SK-MEL-5 (cell line): ENCODE measurements at places on chromosomes 2 and 18. TPM values are rescaled to one million over a fixed set of nuclear protein-coding genes. Genes with fewer than 3 reads are reported as not detected.

G6PC2 gene
- not detected in 2 replicates for total RNA-seq

- peak; percentile 88 for DNase-seq
These were observed at the start of gene CTDP1 for GRCh38 chr18:79679552-79680099. Gene CTDP1 (plus strand): TSS chr18:79679803. CDS start chr18:79679948, 145 bp downstream.

DNA sequence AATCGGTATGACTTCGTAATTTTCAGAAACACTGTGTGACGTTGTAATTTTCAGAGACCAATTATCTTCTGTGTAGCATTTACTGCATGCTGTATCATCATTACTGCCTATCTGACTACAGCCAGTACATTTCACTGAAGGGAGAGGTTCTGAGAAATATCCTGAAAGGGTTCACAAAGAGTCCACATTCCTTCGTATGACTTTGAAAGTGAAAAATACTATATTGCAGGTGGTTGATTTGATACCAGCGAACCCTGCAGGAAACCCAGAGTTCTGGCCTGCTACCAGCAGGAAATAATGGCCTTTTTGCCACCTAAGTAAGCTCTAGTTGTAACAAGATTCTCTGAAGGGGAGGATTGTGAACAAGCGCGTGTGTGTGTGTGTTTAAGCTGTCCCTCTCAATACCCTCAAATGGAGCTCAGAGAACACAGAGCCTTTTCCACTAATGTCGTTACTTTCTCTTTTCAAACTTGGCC lies 155.5 kb downstream of the ARHGAP28 start:
- no peak for DNase-seq

- DNase-seq = no peak
These were observed 1.3 kb upstream of the MYO5B start for GRCh38 chr18:50196261-50196660.

GRCh38 chr18:31617031-31617717 lies 25.5 kb downstream of the TTR start:
- DNase-seq = no peak

GRCh38 chr18:2513616-2514015 lies 57.7 kb downstream of the METTL4 start:
- no peak for DNase-seq

DNA sequence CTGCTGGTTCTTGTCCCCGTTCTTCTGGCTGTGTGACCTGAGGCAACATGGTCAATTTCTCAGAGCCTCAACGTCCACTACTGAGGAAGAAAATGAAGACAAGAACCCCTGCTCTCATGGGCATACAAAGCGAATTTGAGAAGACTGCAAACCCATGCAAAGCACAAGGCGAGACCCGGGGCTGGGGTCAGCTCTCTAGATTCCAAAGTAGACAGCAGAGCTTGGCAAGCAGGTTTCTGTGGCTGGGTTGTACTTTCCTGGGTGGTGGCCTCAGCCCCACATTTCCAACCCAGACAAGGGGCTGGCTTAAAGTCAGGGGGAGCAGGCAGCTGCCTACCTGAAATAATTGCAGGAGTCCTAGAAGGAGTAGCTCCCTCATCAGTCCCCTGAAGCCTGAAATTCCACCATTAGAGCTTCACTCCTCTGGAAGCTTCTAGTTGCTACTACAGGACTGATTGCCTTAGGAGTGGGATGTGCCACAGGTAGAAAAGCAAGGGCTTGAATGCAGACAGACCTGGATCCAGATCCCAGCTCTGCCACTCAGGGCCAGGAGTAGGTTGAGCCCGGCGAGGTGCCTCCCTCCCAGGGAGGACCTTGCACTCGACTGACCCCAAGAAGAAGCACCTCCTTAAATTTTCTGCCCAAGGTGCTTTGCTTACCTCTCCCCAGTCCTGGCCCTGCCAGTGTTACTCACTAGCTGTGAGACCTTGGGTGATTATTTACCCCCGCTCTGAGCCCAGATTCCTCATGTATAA lies 127.6 kb downstream of the CLIP4 start:
- DNase-seq = no peak

DNA sequence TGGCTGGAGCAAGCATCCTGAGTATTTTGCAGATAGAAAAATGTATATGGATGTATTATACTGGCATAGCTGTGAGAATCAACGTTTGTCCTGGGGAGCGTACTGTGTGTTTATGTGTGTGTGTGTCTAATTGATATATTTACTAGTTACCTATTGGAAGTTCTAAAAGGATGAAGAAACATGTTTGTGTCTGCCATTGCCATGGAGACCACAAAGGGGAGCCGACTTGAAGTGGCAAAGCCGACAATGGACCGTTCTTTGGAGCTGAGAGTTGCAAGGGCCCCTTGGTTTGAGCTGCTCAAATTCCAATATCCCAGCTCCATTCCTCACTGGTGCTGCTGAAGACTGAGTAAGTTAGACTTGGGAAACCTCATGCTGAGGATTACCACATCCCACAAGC lies 14.3 kb upstream of the SLC25A52 start:
- DNase-seq = no peak

HOXD11 gene
- total RNA-seq = 0.37 and 0.53 TPM in 2 replicates

- no peak for DNase-seq
These were observed 495.2 kb upstream of the MEIS1 start for GRCh38 chr2:65939687-65940086.

- DNase-seq = no peak
These were observed 159.6 kb downstream of the RND3 start for GRCh38 chr2:150327564-150328489.

- no peak for DNase-seq
These were observed 49.0 kb downstream of the SDC1 start for GRCh38 chr2:20175931-20176330.

DNA sequence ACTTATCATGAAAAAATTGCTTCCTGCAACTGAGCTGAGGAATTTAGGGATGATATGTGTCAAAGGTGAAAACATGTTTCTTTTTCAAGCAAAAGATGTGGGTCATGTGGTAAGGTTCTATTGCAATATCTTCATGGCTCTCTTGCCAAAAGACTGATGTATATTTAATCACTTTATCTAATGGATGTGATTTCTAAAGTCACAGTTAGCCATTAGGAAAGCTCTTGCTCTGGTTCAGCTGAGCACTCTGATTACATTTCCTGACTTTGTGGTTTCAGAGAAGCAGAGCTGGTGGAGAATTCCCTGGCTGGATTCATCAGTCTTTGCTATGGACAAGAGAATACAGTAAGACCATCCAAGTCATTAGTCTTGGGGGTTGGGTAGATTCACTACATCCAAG lies 24.4 kb downstream of the SCN9A start:
- DNase-seq = no peak
